ENCODE measurements at places on chromosomes 2 and 18.

DNA sequence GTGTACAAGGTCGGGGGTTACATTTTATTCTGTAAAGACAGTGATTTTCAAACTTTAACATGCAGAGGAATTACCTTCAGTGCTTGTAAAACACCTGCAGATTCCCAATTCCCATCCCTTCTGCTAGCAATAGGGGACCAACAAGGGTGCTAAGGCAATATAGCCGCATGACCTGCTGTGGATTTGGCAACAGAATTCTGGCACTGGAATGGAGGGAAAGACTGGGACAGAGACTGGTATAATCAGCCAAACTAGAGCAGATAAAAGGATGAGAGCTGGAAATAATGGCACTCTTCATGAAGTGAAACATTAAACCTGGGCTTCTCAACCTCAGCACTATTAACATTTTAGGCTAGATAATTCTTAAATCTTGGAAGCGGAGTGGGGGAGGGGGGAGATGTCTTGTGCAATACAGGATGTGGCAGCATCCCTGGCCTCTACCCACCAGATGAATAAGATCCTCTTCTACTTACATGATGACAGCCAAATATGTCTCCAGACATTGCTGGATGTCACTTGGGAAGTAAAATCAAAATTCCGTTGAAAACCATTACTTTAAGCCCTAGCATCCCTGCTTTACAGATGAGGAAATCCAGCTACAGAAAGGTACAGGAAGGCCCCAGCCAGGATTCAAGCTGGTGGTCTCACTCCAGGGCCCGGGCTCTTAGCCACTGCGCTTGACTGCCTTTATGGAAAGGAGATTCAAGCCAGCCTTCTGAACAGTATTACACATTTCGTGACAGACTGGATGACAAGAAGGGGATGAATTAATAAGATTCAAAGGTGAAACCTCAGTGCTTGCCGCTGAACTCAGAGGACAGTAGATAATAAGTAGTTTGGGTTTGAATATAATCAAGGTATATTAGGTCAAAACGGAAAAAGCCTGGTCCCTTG, 1.7 kb downstream of the EVA1A start:
- DNase-seq = no peak

- no peak for DNase-seq
Observed at GRCh38 chr2:9721344-9721743, 90.5 kb upstream of the YWHAQ start.

DNA sequence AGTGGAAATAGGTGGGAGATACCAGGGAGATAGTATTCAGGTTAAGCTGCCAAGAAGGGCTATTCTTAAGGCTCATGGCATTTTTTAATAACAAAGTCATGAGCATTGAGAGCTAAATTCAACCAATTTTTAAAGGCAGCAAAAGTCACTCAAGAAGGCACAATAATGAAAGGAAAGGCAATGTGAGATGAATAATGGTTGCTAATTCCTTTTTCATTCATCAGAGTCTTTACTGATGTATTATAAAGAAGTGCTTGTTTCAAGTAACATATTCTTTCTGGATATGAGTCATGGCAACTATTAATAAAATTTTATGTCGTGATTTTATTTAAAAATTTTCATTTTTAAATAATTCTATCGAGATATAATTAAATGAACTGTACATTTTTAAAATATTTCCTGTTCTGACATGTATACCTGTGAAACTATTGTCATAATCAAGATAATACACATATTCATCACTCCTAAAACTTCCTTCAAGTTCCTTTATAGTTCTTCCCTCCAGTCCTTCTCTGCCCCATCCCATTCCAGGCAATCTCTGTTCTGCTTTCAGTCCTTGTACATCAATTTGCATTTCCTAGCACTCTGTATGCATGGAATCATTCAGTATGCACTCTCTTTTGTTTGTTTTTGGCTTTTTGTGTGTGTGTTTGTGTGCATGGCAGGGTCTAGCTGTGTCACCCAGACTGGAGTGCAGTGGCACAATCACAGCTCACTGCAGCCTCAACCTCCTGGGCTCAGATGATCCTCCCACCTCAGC, 40.8 kb downstream of the VWC2L start:
- no peak for DNase-seq

DNA sequence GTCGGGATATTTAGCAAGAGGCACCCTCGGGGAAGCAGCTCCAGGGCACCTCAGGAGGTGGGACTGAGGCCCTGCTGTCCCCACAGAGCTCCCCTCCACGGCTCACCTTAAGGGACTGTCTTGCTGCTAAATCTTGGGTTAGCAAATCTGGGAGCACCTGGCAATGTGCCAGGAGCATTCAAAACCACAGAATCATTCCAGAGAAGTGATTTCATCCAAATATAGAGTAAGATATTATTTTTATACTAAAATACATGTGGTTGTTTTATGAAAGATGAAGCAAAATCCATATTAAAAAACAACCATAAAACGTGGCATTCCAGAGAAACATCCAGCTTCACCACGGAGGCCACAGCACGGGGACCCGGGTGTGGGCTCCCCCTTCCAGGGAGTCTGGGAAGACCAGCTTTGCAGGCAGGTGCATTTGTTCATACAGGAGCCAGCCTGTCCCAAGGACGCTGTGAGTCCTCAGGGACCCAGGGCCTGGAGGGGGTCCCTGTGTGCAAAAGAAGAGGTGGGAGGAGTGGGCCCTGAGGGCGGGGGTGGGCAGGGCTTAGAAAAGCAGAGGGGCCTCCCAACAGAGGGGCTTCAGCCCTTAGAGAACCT, 16.3 kb downstream of the HS1BP3 start:
- DNase-seq = no peak

GRCh38 chr2:118969734-118970395, 27.9 kb downstream of the MARCO start:
- DNase-seq = no peak

DNA sequence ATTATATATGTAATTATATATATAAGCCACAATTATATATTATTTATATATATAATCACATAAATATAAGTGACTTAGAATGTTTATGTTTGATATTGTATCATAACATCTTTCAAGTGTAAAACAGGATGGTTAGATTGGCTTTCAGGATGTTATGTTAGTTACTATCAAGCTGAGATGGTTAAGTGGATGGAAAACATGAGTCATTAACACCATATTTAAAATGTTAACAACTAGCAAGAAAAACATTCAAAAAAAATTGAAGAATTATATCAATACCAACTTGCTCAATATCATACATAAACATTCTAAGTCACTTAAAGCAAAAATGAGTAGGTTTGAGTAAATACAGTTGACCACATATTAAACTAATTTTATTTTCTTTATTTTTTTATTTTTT, 21.8 kb upstream of the RAB27B start:
- no peak for DNase-seq

- DNase-seq = no peak
Observed at GRCh38 chr2:72524071-72524470, 301.8 kb downstream of the EXOC6B start.

DNA sequence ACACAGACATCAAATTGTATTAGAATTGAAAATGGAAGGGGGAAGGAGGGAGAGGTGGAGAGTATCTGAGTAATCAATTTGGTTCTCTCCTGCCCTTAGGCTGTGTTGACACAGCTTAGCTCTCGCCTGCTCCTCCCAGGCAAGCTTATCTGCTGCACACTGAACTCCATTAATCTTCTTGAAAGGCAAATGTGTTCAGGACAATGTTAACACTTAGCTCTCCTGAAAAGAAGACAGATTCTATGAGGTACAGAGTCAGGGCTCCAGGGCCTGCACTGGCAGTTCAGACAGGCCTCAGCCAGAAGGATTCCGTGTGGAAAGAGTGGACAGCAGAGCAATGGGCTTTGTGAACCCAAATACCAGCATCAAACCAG, 430.0 kb upstream of the TNP1 start:
- DNase-seq = no peak

DNA sequence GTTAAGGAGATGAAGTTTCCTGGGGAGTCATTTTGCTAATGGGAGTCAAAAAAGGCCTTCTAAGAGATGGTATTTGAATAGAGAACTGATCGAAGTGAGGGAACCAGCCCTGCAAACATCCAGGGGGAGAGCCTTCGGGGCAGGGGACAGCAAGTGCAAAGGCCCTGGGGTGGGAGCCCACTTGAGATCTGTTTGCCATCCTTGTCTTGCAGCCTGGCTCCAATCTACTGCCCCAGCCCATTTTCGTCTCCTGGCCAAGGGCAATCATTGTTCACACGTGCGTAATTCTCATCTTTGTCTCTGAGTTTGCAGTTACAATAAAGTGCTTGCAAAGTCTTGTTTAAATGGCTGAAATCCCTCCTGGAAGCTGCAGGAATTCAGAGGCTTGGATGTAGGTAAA, 43.1 kb upstream of the AFF3 start:
- DNase-seq = no peak

- no peak for DNase-seq
Observed at GRCh38 chr18:39380866-39381265, 1815.3 kb upstream of the CELF4 start.

GRCh38 chr2:238462782-238463396, 36.2 kb downstream of the ASB1 start:
- peak; percentile 66 for DNase-seq

DNA sequence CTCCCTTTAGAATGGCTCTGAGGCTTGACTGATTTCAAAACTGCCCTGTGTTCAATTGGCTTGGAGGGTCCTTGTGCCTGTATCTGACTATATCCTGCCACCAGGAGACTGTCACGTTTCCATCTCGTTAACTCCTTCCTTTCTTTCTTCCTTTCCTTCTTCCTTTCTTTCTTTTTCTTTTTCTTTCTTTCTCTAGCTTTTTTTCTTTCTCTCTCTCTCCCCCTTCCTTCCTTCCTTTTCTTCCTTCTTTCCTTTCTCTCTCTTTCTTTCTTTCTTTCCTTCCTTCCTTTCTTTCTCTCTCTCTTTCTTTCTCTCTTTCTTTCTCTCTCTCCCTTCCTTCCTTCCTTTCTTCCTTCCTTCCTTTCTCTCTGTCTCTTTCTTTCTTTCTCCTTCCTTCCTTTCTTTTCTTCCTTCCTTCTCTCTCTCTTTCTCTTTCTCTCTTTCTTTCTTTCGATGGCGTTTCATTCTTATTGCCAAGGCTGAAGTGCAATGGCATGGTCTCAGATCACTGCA, 38.1 kb upstream of the EML6 start:
- DNase-seq = no peak

GRCh38 chr18:79368681-79369080, 27.0 kb upstream of the NFATC1 start:
- DNase-seq = no peak

- DNase-seq = no peak
Observed at GRCh38 chr2:218878486-218878885, 2.2 kb upstream of the WNT10A start.

GRCh38 chr2:37831081-37831780, 93.9 kb upstream of the RMDN2 start:
- no peak for DNase-seq

- DNase-seq = no peak
Observed at GRCh38 chr2:83879127-83879526, 580.0 kb downstream of the SUCLG1 start.

Measured in CD4-positive, alpha-beta T cell treated with Interleukin-21 for 1 hour (primary cell).